ENCODE measurements at places on chromosomes 16 and 17.

GRCh38 chr16:27318392-27319256 is 4.8 kb downstream of the IL4R start:
- peak; percentile 65 for DNase-seq

DNA sequence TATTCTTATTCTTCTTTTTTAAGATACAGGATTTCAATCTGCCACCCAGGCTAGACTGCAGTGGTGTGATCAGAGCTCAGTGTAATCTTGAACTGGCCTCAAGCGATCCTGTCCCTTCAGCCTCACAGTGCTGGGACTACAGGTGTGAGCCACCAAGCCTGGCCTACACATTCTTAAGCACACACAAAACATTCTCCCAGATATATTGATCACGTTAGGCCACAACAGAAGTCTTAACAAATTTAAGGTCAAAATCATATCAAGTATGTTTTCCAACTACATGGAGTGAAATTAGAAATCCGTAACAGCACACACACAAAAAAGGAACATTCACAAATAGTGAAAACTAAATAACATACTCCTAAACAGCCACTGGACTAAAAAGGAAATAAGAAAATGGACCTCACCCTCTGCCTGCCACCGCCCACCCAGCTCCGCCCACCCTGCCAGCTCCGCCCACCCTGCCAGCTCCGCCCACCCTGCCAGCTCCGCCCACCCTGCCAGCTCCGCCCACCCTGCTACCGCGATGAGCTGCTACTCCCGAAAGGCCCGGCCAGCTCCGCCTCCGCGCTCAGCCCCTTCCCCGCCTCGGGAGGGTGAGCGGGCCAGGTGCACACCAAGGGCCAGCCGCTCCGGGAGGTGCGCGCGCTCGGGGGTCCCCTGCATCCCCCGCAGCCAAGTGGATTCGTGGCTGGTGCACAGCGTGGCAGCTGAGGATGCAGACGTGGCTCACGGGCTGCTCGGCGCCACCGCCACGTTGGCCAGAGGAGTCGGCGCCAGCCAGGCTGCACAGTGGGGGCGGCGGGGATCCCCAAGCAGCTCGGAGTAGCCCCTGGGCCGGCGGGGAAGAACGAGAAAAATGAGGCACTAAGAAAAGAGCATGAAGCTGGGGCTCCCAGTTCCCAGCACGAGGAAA is 41.2 kb downstream of the C16orf87 start:
- peak; percentile 71 for DNase-seq

- no peak for DNase-seq
Measured at GRCh38 chr17:30580916-30581315, 103.7 kb downstream of the GOSR1 start.

DNA sequence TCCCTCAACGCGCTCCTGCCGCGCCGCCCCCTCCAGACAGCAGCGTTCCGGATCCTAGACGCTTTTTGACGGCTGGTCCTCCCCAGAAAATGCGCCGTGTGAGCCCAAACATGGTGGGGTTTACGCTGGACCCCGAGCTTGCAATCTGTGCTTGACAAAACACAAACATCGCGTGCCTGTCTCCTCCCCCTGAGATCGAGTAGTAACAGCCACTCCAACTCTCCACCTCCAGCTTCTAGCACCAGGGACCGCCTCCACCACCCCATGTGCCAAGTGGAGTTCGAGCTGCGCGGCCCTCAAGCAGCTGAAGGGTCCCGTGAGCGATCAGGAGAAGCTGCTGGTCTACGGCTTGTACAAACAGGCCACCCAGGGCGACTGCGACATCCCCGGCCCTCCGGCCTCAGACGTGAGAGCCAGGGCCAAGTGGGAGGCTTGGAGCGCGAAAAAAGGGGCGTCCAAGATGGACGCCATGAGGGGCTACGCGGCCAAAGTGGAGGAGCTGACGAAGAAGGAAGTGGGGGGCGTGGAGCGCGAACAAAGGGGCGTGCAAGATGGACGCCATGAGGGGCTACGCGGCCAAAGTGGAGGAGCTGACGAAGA is 656 bp upstream of the GEMIN4 start:
- no peak for DNase-seq

DNA sequence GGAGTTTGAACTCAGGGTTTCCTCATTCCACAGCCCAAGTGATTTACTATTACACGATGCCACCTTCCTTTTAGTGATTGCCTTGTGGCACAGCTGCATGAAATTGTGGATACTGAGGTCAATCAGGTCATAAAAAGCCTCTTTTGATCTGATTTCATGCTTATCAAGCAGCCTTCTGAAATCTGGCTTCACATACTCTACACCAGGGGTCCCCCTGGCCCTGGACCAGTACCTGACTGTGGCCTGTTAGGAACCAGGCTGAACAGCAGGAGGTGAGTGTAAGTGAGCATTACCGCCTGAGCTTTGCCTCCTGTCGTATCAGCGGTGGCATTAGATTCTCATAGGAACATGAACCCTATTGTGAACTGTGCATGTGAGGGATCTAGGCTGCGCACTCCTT is 13.8 kb downstream of the SLFN5 start:
- DNase-seq = no peak

- DNase-seq = no peak
Measured at GRCh38 chr17:47095268-47095667, 93.8 kb downstream of the CDC27 start.

GRCh38 chr16:57689762-57690558 is 4.6 kb upstream of the DRC7 start:
- DNase-seq = no peak

GRCh38 chr17:3980381-3981014 is 16.3 kb upstream of the ATP2A3 start:
- DNase-seq = no peak

DNA sequence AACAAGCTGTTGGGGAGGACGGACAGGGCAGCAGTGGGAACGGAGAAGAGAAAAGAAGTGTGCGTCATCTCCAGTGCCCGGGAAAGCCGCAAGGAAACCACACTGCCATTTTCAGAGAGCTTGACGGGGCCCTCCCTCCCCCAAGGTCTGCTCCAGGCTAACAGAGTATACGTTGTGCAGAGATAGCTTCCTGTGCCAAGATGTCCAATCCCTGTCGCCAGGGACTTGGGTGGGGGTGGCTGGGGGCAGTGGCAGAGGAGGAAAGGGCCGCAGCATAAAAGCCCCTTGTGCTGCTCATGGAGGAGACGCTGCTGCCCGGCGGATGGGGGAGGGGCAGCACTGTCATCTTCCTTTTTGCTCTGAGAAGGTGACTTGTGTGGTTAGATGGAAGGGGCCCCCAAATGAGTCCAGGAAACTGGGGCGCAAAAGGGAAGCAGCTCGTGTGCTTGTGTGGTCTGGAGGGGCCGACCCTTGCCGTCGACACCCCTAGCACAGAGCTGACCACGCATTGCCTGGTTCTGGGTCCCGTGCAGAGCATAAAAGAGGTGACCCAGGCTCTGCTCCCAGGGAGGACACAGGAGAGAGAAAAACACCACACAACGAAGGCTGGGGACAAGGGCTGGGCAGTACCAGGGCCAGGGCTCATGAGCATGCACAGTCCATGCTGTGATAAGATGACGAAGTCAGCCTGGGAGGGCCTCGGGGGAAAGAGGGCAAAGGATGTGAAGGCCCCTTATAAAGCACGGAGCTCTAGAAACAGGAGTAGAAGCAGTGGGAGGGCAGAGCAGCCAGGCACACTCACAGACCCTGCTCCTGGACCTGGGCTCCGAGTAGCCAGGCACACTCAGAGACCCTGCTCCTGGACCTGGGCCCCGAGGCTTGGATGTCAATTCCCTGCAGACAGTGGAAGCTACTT is 372.7 kb downstream of the SLC39A11 start:
- DNase-seq = peak; percentile 29

DNA sequence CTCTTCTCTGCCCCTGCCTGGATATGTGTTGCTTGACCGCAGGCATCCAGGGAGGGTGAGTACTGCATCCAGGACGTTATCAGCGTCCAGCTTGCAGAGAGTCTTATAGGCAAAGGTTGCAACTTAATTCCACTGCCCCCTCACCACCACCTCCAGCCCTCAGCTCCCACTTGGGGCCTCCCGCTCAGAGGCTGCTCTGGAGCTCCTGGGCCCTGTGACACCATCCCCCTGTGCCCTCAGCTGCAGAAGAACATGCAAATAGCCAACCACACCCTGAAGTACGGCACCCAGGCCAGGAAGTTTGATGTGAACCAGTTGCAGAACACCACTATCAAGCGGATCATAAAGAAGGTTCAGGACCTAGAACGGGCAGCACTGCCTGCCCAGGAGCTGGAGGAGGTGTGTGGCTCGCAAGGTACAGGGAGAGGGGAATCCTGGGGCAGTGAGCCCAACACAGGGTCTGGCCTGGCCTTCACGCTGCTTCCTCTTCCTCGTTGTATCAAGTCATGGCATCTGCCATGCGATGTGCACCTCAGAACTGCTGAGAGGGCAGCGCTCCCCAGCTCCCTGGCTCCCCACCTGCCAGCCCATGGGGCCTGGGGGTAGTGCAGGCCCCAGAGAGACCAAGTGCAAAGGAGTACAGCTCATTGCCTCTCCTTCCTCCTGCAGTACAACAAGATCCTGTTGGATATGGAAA is 9.6 kb downstream of the ACE start:
- no peak for DNase-seq

DNA sequence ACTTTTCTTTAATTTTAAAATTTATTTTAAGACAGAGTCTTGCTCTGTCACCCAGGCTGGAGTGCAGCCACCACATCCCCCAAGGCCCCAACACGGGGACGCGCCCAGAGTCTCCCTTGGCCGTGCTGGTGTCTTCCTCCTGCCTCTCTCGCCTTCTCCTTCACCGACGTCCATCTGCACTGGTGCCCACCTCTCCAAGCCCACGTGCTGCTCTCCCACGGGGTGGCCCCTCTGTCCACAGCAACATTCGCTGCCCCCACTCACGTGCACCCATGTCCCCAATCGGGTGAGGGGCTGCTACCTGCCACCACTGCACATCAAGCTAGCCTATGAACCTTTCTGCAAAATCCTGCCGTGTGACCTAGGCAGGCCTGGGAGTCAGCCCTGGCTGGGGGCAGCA is 3.1 kb downstream of the TMEM204 start:
- no peak for DNase-seq

DNA sequence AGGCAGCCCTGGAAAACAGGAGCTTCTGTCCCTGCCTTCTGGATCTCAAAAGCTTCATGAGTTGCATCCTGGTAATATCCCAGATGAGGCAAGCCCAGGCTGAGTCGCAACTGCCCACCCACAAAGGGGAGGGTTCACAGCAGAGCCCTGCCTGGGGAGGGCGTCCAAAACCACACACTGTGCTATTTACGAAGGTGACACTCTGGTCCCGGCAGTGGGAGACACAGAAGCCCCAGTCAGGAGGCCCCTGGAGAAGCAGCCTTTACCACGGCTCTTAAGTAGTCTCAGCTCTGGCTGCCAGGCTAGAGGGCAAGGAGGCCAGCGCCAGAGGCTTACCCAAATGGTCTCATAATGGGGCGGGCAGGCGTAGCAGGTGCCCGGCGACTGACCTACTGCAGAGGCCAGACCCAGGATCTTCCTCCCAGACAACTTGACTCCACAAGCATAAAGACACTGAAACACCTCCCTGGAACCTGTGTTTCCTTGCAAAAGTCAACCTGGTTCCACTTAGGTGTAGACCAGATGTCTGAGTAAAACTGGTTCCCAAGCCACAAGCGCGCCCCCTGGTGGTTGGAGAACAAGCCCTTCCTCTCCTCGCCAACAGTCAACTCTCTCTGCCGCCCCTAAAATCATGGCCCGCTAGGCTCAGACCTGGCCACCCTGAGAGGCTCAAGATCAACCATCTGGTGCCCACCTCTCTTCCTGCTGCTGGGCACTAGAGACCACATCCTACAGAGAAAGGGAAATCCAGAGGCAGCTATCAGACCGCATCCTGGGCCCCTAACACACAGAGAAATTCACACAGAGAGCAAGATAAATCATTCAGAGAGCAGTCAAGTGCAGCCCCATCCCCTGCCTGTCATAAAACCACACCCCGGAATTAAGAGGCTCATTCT is 5.2 kb downstream of the AXIN2 start:
- peak; percentile 97 for DNase-seq

DNA sequence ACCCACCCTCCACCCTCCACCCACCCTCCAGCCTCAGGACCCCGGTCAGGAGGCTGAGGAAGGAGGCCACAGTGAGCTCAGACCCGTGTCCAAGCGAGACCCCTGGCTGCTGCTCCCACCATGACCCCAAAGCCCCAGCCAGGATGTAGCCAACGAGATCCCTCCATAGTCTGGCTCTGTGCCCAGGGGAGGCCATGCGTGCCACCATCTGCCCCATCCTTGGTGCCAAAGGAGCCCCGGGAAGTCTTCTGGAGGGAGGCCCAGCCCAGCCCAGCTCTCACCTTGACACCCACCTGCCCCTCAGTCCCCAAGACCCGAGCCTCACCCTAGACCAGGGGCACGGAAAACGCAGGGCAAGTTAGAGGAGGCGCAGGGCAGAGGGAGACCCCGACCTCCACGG is 34.2 kb downstream of the PIEZO1 start:
- no peak for DNase-seq

DNA sequence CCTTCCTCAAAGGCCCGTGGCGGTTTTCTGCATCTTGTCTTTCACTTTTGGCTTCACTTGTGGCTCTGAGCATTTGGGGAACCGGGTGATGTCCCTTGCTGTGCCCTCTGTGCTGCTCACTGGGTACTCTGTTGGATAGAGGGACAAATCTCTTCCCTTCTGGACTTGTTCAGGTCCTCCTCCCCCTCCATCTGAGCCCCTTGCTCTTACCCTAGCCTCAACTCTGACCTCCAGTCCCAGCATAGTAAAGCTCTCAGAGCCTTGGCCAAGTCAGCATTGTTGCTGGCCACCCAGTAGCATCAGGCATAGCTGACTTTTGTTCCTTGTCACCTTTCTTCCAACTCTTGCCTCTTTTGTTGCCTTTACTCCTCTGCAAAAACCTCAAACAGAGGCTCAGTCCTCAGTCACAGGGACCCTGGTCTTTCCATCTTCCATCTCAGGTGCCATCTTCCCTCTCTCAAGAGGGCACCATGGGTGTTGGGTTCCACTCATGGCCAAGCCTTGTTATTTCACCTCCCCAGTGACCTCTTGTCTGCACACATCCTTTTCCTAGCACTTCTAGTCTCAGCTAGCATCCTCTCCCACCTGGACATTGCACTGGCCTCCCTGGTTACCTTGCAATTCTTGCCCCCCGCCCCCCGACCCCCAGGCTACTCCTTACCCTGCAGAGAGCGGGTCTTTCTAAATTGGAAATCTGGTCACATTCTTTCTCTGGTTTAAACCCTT is 393 bp upstream of the PSMB10 start:
- peak; percentile 76 for DNase-seq

- no peak for DNase-seq
Measured at GRCh38 chr17:5769593-5770354, 185.5 kb upstream of the NLRP1 start.

GRCh38 chr16:29877266-29877961 is 14.4 kb upstream of the CDIPT start:
- DNase-seq = peak; percentile 36

- no peak for DNase-seq
Measured at GRCh38 chr16:67486805-67487204, 3.5 kb upstream of the AGRP start.

GRCh38 chr17:4438162-4438944 is 4.6 kb downstream of the SPNS3 start:
- no peak for DNase-seq

All from activated CD4-positive, alpha-beta T cell treated with anti-CD3 and anti-CD28 coated beads for 4 hours (primary cell).